Anterior cingulate cortex (tissue), 58 donors: ENCODE measurements at places on chromosomes 3 and 15.

DNA sequence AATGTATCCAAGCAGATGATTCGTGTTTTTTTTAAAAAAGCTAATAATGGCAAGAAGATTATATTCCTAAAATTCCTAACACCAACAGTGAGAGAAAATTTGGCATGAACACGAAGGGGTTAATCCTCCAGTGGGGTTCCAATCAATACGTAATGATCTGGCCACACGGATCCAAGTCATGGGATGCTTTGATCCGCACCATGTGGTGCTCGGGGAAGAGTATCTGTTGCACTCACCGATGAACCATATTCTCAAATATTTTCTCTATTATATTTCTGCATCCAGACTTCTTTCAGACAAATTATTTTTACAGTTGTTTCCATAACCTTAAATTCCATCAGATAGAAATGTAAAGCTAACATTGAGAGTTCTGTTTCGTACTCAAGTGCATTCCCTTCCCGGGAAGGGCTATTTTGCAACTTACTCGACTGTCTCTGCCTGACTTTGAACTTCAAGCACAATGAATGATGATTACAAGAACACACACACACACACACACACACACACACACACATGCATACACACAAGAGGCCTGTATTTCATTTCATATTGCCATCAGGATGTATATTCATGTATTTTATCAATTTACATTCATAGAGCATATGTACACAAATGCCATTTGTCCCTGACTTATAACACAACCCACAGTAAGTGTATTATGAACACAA is 567.2 kb downstream of the FOXP1 start:
- DNase-seq, result no peak

DNA sequence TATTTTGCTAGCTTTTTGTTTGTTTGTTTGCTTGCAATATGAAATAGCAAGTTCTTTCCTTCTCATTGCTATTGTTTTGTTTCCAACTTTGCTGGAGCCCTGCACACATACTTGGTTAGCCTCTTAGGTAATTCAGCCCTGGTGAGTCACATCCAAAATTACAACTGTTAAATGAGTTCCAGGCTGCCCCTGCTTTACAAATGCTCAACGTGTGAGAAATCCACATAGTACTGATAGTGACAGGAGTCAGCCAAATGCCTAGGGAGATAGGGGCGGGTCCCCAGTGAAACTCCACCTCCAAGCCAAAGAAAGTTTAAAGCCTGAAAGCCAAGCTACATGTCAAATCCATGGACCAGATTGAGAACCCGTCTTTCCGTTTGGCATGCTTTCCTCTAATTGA is 81.3 kb upstream of the RNF7 start:
- DNase-seq, result no peak

DNA sequence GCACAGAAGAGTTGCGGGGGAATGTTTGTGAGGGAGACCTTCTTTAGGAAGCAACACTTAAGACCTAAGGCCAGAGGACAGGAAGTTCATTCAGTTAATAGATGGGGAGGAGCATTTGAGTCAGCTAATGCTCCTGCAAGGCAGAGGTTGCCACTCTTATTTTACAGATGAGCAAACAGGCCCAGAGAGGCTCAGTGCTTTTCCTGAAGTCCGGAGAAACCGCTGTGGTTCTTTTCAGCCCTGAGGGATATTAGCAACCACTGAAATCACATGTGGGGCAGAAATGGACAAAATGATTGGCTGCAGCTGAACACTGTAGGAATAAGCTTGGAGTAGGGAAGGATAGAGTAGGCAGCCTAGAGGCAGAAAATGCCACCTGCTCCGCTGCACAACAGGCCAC is 33.3 kb upstream of the RTP4 start:
- no peak for DNase-seq

DNA sequence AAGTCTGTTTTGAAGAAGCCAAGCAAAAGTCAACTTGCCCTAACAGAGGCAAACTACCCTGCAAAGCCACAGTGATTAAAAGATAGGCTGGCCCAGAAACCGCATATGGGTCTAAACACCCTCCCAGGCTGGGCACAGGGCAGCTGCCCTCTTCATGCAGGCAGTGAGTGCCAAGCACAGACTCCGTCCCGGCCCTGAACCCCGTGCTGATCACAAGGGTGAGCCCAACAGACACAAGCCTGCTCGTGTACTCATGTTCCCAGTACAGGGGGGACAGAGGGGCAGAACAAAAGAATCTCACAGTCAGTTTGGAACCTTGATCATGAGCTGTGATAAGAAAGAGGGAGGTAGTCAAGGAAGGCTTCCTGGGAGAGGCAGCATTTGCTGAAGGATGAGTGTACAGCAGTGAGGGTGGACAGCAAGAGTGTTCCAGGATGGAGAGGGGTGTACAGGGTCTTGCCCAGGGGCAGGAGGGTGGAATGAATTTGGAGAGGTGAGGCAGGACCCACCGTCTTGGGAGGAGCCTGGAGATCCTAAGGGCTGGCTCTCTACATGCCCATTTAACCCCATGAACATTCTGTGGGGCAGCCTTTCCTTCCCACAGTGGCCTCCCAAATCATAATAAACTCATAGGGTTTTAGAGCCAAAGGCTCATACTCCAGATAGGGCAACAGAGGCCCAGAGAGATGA is 43.2 kb upstream of the PRR23E start:
- no peak for DNase-seq

DNA sequence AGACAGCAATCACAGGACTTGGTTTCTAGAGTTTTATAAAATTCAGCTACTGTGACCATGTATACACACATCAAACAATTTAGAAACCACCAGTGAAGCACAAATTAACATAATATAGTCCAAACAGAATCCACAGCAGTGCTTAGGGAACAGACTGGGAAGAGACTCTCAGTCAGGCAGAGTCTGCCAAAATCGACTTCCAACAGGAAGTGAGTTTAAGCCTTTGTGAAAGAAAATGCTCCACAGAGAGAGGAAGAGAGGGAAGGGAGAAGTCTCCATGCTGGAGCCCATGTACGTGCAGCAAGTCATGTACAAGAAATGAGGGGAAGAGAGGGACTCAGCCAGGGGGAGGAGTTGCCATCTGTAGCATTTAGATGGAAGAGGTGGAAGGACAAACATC is 172.6 kb downstream of the IL5RA start:
- DNase-seq, result no peak

DNA sequence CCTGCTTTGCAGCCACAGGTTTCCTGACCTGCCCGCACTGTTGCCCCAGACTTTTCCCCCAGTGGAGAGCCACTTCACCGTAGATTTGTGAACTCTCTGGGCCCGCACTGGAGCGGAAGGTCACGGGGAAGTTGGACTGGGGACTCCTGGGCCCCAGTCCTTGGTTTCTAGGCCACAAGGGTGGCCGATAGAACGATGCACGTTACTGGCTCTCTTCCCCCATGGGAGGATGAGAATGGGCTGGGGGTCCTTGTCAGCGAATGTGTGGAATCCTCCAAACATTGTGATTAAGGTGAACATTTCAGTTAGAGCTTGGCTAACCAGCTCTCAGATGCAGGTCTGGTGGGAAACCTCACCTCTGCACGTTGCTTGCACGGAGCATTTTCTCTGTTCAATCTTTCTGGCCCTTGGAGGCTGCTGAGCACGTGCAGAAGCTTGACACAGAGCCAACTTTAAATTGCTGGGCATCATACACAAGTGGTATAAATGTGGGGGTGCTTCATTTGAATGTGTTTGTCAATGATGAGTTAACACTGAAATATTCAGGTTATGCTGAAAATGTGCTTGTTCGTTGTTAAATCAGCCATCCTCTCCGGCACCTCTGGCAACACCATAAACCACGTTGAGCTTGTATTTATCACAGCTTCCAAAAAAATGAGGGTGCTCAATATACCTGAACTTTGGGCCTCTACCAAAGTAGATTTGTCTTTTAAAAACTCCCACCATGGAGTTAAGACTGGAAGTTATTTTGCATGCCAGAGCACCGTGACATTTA is 976 bp downstream of the DIS3L start:
- no peak for DNase-seq

GRCh38 chr3:152243301-152243711 is 25.4 kb upstream of the MBNL1 start:
- no peak for DNase-seq

- no peak for DNase-seq
Observed at GRCh38 chr3:70386846-70387245, 74.4 kb upstream of the MDFIC2 start.

- no peak for DNase-seq
Observed at GRCh38 chr3:114270019-114270418, 23.8 kb upstream of the TIGIT start.

DNA sequence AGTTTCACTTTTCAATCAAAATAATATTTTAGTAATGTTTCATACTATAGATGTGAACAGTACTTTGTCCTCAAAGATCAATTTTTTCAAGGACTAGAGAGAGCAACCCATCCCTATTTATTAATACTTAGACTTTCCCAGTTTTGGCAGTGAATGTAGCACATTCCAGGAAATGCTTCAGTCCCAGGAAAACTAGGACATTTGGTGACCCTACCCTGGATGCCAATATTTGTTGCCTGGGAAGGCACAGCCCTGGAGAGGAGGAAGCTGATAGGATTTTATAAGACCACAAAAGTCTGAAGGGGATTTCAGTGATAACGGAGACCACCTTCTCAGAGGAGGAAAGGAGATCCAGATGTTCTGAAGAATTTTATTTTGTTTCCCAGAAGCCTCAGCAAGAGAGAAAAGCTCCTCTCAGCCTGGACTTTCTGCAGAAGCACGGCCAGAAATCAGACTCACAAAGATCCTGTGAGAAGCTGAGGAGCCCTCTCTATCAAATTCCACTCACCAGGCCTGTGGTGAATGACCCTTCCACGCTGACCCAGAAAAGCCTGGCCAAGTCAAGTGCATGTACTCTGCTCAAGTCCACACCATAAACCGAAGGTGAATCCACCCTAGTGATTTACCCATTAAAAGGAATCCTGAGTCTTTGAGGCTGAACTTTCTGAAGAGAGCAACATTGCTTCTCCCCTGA is 87.7 kb upstream of the ABHD17C start:
- DNase-seq, result no peak

- no peak for DNase-seq
Observed at GRCh38 chr3:123068601-123069381, 2.0 kb downstream of the PDIA5 start.

DNA sequence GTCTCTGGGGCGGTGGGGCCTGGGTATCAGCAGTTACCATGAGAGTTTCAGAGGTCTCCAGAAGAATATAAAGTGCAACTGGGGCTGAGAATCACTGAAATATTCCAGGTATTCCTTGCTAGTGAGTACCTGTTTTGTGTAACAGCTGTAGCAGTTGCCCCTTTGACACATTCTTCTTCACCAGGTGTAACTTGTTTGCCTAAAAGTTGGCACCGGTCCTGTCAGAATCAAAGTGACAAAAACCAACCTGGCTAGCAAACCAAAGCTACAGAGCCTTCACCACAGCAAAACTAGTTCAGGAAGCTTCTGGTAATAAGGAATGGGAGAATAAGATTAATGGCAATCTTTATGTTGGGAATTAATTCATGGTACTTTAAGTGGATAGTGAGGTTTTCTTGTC is 296.0 kb downstream of the NAALADL2 start:
- DNase-seq, result no peak

DNA sequence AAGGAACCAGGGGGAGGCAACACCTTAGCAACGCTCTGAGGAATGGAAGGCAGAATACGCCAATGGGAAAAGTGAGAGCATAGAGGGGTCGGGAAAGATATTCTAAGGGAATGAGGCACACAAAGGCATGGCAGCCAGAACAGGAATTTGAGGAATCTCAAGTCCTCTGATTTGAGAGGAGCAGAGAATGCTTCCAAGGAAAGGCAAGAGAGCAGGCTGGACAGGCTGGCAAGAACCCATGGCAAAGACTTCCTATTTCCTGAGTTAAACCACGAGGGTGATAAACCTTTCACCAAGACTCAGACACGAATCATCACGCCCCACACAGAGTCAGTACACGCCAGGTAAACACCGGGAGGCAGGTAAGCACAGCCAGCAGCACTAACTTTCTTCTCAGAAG is 109.8 kb downstream of the IGF2BP2 start:
- no peak for DNase-seq

GRCh38 chr15:76625267-76625666 is 279.9 kb downstream of the SCAPER start:
- no peak for DNase-seq

GRCh38 chr15:101477851-101478362 is 11.6 kb downstream of the PCSK6 start:
- DNase-seq, result no peak

GRCh38 chr3:187318819-187319616 is 27.5 kb upstream of the MASP1 start:
- DNase-seq, result peak; percentile 32

- no peak for DNase-seq
Observed at GRCh38 chr3:56655709-56656108, 27.4 kb downstream of the TASOR start.

DNA sequence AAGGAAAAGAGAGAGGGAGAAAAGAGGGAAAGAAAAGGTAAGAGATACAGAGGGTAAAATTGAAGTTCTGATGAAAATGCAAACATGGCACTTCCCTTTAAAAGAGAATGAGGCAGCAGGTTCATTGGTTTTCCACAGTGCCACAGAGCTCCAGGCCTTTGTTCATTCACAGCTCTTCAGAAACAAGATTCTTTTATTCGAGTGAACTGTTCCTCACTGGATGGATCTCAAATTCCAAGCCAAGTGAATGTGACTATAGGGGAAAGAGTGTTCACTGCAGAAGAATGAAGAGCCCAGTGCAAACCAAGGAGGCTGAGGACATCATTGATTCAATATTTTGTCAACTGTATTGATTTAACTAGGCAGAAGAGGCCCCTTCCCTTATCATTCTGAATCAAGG is 280.3 kb upstream of the PROK2 start:
- no peak for DNase-seq
